CD4-positive, alpha-beta T cell treated with Interleukin-4 for 4 hours (primary cell): ENCODE measurements at places on chromosomes 13 and 19.

DNA sequence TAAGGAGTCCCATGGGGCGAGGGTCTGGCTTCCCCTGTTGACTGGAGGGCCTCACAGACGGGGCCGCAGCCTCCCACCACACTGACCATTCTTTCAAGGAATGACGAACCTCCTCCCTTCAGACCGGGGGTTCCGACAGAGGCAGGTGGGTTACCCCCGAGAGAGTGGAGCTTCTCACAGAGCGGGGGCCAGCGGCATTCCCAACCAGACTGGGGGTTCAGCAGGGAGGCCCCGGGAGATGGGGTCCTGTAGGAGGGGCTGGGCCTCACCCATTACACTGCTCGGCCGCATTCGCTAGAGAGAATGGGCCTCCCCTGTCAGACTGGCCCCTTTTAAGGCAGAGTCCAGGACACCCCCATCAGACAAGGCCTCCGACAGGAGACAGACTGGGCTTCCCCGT is 15.6 kb upstream of the C2CD4C start:
- no peak for DNase-seq

DNA sequence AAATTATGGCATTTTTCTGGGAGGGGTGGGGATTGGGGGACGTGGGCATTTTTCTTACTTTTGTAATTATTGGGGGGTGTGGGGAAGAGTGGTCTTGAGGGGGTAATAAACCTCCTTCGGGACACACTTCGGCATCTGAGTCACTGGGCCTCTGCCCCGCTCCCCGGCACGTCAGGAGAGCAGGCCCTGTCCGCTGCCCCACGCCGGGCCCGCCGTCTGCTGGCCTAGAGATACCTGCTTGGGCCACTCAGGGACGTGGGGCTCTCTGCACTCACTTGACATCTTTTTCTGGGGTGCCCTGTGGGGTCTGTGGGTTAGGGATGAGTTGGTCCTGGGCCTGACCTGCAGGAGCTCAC is 3.5 kb upstream of the FTL start:
- no peak for DNase-seq

DNA sequence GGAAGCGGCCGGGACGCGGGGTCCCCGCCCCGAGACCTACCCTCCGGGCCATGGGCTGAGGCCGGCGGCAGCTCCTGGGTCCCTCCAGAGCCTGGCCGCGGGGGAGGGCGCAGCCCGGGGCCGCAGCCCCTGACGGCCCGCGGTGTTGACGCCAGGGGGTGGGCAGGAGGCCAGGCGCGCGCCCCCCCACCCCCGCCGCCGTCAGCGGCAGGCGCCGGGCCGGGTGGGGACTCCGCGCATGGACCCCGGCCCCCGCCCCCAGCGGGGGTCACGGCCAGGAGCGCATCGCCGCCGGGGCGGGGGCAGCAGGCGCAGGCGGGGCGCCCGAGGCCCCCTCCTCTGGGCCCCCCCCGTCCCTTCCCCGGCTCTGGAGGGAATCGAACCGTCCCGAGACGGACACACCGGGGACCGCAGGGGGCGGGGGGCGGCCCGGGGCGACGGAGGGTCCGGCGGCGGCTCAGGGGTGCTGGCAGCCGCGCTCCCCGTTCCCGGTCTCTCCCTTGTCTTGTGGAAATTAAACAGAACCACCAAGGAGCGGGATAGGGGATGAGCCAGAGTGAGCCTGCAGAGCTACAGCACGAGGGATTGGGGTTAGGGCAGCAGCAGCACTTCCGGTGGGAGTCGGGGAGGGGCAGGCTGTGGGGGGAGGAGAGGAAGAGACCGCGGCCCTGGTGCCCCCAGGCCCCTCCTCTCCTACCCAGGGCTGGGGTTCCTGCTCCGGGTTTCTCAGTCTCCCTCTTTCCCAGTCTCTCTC is at the start of gene MEIS3:
TSS of gene MEIS3 (minus strand) at position 498 of the 754 bp plus-strand sequence. CDS start at position 52, 446 bp downstream.
- no peak for DNase-seq

GRCh38 chr19:30608471-30608870 is 236.3 kb downstream of the ZNF536 start:
- no peak for DNase-seq

DNA sequence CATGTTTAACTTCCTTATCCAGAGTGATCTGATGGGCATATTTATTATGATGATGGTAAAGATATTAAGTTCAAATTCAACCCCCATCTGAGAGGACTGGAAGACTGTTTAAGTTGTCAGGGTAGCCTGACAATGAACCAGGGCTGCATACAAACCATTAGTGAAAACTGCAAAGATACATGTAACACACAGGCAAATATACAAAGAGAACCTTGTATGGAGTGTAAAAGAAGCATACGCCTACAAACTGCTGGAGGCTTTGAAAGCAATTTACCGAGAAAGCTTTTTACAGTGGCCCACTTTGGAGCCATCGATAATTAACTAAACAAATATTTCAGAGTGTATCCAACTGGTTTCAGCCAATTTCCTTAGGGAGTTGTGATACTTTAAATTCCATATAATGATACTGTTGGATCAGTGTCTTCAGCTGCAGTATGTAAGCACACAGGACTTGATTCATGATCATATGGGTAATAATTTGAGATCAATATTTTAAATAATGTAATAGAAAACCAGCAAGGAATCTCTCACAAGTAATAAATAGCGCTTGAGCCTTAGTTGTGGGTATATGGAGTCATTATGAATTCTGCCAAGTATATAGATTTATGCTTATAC is 231.5 kb upstream of the SPRY2 start:
- DNase-seq = no peak

DNA sequence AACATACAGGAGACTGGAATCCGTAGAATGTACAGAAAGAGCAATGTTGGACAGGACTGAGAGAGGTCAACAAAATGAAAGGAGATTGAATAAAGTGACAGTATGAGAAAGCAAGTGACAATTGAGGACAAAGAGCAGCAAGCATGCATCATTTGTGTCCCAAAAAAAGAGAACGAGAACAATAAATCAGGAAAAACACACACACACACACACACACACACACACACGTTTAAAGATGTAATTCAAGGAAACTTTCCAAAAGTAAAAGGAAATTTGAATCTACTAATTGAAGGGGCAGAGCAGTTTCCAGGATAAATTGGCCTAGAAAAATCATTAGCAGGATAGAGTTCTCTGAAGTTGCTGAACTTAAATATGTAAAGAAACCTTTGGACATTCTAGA is 16.9 kb downstream of the DPY19L3 start:
- no peak for DNase-seq

DNA sequence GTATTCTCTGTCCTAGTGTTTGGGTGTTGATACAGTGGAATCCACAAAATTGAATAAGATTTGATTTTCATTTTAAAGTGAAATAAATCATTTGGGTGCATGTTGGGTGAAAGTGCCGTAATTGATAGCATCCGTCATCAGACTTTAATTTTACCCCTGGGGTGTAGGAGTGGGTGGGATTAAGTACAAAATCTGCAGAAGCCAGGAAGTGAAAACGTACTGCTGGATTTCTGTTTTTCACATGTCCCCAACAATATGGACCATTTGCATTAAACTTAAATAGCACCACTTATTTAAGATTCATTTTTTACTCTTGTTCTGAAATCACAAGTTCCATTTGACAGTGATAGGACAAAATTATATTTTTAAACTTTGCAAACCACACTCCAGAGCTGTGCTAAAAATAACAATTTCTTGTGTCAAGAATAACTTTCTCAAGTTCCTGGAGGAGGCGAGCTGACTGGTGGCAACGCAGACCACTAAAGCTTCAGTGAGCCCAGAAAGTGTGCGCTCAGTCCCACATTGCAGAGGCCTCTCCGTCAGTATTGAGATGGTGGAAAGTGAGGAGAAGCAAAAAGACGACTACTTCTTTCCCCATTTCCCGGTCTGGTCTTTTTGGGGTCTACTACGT is 71.3 kb downstream of the ARHGEF7 start:
- DNase-seq = no peak

GRCh38 chr13:72889495-72889894 is 107.6 kb downstream of the PIBF1 start:
- DNase-seq = no peak

DNA sequence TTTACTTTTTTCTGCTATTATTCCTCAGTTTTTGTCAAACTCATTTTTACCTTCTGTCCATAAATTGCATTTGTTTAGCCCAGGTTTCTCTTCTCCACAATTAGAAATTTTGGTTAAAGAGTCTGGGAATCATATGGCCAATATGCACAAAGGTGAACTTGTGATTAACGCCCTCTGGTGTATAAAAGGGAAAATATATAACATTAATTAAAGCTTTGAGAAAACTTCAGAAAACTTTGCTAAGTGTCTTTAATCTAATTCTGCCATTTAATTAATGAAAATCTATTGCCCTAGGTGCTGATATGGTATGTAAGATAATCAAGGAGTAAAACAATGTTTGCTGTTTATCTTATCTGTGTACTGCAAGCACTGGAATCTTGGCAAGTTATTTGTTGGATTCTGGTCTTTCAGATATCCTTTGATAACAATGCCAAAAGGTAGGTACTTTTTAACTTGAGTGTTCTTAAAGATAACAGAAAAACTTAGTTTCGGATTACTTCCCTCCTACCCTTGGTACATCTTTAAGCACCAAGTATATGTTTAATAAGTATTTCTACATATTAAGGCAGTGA is 402.6 kb downstream of the SUCLA2 start:
- no peak for DNase-seq

- DNase-seq = no peak
These were observed 5.5 kb downstream of the DLEU7 start for GRCh38 chr13:50838031-50838430.

- no peak for DNase-seq
These were observed 77.2 kb upstream of the PABPC3 start for GRCh38 chr13:25018729-25019115.

GRCh38 chr19:41876847-41877832 is at the start of gene CD79A:
TSS of gene CD79A (plus strand) at chr19:41877279. CDS start at chr19:41877305, 26 bp downstream.
- DNase-seq = no peak

- no peak for DNase-seq
These were observed 1115.4 kb downstream of the SLITRK1 start for GRCh38 chr13:82766732-82767321.

DNA sequence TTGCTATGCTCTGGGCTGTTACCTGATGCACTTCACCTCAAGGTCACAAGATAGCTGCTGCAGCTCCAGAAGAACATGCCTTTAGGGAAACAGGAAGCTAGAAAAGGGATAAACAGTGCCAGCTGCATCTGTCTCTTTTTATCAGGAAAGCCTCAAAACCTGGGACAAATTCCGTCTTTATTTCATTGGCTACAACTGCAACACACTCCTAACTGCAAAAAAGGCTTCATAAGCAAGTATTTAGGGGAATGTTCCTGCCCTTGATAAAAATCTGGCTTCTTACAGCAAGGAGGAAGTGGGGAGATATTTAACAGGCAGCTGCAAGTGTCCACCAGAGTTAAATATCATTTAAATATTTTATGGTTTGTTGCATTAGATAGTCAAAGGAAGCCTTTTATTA is 34.2 kb upstream of the SERTM1 start:
- DNase-seq = no peak

- no peak for DNase-seq
These were observed 93.4 kb downstream of the KCTD12 start for GRCh38 chr13:76792731-76793347.

- no peak for DNase-seq
These were observed 163.4 kb downstream of the PCDH20 start for GRCh38 chr13:61252213-61252612.

GRCh38 chr13:50140153-50140552 is 124.9 kb downstream of the KCNRG start:
- DNase-seq = no peak

- DNase-seq = peak; percentile 33
These were observed 110.2 kb downstream of the STK24 start for GRCh38 chr13:98466634-98467236.

DNA sequence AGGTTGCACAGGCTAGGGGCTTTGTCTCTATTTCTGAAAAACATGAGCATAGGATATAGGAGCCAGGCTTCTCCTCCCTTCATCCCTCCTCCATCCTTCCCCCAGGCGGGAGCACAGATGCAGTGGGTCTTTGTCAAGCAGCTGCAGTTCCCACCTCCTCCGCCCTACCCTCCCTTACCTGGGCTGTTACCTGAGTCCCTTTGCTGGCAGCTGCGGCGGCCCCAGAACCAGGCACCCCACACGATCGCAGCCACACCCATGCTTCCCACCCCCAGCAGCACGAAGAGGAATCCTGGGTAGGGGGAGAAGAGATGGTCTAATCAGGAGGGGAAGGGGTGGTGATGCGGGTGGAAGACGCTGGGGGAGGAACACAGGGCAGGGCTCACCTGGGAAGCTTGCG is 7.8 kb downstream of the TMIGD2 start:
- no peak for DNase-seq

GRCh38 chr19:10748927-10749434 is 31.1 kb downstream of the DNM2 start:
- no peak for DNase-seq

GRCh38 chr13:111458739-111459138 is 138.3 kb downstream of the TEX29 start:
- no peak for DNase-seq

DNA sequence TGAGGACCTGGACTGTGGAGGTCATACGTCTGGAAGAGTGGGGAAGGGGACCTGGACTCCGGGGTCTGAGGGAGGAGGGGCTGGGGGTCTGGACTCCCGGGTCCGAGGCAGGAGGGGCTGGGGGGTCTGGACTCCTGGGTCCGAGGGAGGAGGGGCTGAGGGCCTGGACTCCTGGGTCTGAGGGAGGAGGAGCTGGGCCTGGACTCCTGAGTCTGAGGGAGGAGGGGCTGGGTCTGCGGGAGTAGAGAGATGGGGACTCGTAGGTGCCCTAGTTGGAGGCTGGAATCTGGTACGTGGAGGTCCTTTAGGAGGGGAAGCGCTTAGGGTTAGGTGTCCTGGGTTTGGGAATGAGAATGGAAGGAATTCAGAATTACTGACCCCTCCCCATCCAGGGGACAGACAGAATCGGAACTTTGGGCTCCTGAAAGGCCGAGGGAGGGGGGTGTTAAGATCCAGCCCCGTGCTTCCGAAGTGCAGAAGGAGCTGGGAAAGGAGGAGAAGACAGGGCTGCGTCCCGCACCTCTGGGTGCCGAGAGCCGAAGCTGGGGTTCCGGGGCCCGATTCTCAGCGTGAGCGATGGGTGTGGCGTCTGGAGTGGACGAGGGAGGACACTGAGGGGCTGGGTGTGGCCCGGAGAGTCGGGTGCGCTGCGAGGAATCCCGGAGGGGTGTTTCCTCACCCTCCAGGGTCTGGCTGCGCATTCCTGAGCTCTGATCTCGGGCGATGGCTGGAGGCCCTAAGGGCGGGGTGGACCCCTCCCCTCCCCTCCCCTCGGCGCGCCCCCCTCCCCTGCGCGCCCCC is 608 bp downstream of the MYADM start:
- DNase-seq = peak; percentile 48

- no peak for DNase-seq
These were observed 7.0 kb downstream of the NUMBL start for GRCh38 chr19:40683437-40683836.

- DNase-seq = peak; percentile 17
These were observed 171.9 kb downstream of the KLF5 start for GRCh38 chr13:73230716-73231115.

GRCh38 chr13:24459234-24459633 is 53.3 kb downstream of the PARP4 start:
- no peak for DNase-seq

DNA sequence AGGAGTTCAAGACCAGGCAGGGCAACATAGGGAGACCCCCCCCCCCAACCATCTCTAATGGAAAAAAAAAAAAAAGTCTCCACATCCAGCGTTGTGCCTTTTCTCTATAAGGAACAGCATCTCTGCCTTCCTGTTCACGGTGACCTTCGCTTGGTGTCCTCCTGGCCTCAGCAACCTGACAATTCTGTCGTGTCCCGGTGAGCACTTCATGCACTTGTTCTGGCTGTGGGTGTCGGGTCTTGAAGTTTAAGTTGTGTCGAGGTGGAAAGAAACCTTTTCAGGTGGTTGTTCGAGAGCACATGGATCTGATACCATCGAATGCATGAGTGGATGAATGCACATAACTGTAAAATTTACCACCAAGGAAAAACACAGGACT is 594 bp downstream of the ZNF559 start:
- DNase-seq = no peak

- DNase-seq = no peak
These were observed 14.2 kb downstream of the RB1 start for GRCh38 chr13:48317511-48318376.
